Activated naive CD4-positive, alpha-beta T cell (primary cell): ENCODE measurements at places on chromosomes 13 and 19.
A peak's percentile ranks its signal among the peaks of the same experiment; 100 is the strongest.

GRCh38 chr19:35596366-35596999, 10.5 kb downstream of the PMIS2 start:
- DNase-seq: no peak

- DNase-seq: no peak
Measured at GRCh38 chr13:97459215-97459777, 25.3 kb downstream of the RAP2A start.

DNA sequence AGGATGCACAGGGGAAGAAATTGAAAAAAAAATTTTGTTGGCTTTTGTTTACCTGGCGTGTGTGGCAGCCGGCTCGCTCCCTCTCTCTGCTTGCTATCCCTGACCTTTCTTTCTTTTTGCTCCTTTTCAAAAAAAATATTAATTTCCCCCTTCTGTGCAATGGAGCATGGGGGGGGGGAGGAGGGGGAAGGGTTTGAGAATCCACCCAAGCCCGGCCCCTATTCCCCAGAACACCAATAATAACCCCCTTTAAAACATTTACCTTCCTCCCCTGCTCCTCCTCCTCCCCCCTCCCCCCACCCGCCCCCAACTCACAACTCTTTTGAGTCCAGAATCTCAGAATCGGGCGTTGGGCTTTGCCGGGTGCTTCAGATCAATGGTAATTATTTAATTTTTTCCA, 28.4 kb downstream of the NFIX start:
- DNase-seq: no peak

DNA sequence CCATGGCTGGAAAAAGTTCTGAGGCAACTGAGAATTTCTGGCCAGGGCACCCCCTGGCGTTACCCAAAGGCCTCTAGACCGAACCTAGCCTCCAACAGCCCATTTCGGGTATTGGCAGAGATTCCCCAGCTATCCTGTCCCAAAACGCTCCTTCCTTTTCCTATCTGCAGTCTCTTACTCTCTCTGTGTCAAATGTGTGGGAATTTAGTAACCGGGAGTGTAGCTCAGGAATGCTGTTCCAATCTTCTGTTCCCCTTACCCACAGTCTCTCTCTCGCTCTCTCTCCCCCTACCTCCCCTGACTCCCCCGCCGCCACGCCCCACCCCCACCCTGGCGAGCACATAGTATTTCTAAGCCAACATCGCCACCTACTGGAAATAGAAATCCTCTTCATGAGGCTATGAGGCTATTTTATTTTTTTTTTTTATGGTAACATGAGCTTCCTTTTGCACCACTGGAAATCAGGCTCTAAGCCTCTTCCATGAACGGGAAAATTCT, 27.0 kb downstream of the OXGR1 start:
- DNase-seq: no peak

- no peak for DNase-seq
Measured at GRCh38 chr13:38348861-38349389, 726 bp upstream of the UFM1 start.

DNA sequence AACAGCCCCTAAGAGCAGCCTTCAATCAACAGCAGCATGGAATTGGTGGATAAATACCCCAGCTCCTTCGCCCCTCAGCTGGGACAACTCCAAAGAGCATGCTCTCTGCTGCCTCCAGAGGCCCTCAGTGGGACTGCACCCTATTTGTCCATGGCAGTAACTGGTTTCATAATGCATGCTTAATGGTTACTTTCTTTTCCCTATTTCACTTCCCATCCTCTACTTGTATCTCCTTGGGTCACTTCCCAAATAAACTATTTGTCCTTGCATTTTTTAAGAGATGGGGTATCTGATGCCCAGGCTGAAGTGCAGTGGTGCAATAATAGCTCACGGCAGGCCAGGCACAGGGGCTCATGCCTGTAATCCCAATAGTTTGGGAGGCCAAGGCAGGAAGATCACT, 13.5 kb upstream of the TPM4 start:
- peak; percentile 24 for DNase-seq

DNA sequence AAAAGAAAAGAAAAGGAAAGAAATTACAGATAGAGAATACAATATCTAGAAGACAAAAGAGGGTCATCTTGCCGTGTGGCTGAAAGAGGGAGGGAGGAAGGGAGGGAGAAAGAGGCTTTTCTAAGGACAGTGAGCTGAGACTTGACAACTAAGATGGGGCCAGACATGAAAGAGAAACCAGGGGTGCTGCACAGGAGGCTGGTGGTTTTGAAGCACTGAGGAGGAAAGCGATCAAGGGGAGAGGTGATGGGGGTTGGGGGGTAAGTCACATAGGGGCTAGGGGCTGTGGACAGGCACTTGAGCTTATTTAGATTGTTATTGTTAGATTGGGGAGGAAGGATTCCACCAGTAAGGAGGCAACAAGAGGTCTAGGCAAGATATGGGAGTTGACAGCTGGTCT, 17.3 kb downstream of the PNPLA6 start:
- DNase-seq: no peak

DNA sequence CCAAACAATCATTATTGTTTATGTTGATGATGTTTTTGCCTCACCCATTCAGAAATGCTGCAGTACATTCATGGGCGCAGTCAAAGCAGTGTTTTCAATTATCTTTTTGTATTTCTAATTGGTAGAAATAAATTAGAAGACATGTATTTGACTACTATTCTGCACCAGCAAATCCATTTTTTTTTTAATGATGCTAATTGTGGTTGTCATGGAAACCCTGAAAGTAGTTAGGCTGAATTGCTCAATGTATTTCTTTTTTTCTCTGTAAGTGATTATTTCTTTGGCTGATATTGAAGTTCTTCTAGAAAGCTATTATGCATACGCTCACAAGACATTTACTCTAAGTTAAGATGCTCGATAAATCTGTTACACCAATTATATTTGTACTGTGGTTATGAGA, 101.2 kb downstream of the RFC3 start:
- DNase-seq: no peak

GRCh38 chr13:24875566-24875965, 111.6 kb downstream of the RNF17 start:
- no peak for DNase-seq

- no peak for DNase-seq
Measured at GRCh38 chr13:33284031-33284430, 1.5 kb downstream of the STARD13 start.

DNA sequence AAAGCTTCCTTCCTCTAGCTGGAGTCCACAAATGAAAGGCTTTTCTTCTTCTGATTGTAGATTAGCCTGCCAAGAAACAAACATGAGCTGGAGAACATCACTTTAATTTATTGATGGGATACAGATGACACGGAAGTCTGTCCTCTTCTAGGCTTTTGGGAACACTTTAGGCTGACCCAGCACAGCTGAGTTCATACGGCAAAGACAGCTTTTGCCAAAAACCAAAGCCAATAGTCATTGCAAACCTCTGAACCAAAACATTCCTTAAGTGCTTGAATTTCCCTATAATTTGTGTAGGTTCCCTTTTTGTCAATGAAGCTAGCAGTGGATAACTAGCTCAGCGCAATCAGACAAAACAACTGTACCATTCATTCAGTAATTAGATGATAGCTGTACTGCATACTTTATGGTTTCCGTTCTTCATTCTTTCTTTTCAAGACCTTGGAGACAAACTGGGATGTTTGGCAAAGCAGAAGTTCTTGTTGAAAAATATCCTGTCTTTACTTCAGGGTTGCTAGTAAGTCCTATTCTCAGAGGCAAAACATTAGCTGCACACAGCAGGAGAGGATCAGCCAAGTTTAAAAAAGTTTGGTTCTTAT, 95.7 kb upstream of the SPRY2 start:
- DNase-seq: no peak

DNA sequence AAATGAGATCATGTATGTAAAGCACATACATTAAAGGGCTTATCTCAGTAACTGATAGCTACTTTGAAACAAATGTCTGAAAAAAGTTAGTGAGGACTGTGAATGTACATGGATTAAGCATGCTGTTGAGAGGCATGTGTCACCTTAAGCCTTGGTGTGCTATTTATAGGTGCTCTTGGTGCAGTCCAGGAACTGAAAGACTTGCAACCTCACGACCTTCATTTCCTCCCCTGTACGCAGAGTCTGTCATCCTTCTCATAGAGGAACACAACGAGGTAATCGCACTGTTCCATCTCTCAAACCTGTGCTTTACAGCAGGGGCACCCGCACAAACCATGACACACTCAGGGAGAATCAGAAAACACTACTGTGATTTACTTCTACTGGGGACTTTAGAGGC, 65.6 kb downstream of the UFM1 start:
- no peak for DNase-seq

GRCh38 chr19:15828121-15828610, 12.7 kb upstream of the OR10H1 start:
- DNase-seq: no peak

DNA sequence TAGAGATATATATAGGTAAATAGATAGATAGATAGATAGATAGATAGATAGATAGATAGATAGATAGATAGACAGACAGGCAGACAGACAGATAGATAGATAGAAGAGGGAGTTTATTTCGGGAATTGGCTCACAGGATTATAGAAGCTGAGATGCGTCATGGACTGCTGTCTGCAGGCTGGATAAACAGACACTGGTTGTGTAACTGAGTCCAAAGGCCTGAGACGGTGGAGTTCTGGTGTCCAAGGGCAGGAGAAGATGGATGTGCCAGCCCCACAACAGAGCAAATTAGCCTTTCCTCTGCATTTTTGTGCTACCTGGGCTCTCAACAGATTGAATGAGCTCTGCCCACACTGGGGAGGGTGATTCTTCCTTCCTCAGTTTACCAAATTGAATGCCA, 2.7 kb downstream of the CYP4F3 start:
- no peak for DNase-seq

GRCh38 chr19:19121371-19121770, 16.9 kb downstream of the TMEM161A start:
- DNase-seq: no peak

GRCh38 chr19:10105509-10106099, 558 bp upstream of the PPAN start:
- DNase-seq: peak; percentile 81

- no peak for DNase-seq
Measured at GRCh38 chr13:67515895-67516294, 285.8 kb upstream of the PCDH9 start.

GRCh38 chr13:113410472-113411201, 42.7 kb downstream of the ADPRHL1 start:
- DNase-seq: no peak

DNA sequence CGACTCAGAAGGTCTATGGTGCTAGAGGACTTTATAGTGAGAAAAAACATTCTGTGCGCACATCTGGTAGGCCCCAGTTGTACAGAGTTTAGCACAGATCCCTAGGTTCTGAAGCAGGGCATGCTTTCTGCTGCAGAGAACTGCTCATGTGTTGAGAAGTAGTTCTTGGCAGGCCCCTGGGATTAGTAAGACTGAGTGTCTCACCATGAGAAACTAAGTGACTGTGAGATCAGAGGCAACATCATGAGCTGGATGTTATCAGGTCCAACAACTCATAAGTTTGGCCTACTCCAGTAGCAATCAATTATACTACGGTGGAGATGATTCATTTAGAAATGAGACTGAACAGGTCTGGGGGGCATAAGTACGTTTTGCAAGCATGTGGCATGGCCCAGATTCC, 507.4 kb upstream of the KLF12 start:
- DNase-seq: no peak

GRCh38 chr19:53847555-53847954, 20.1 kb upstream of the MYADM start:
- DNase-seq: no peak

DNA sequence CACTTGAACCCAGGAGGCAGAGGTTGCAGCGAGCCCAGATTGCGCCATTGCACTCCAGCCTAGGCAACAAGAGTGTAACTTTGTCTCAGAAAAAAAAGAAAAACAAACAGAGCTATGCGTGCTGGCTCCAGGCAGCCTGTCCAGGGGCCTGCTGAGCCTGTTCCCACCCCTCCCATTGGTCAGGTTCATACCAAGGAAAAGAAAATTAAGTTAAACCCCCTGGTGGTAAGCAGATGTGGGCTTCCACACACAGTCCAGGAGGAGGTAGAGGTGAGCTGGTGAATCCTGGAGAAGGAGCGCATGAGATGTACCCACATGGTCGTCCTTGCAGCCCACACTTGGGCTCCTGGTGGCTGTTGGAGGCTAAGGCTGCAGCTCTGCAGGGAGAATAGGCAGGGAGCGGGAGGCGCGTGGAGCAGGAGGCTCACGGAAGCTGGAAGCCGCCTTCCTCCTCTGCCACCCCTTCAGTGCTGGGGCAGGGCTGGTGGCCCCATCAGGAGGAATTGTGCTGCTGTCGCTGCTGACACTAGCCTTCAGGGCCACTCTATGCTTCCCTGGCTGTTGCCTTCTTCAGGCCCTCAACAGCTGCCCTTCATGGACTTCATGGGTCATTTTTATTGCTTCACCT, 10.5 kb upstream of the CHAMP1 start:
- no peak for DNase-seq

DNA sequence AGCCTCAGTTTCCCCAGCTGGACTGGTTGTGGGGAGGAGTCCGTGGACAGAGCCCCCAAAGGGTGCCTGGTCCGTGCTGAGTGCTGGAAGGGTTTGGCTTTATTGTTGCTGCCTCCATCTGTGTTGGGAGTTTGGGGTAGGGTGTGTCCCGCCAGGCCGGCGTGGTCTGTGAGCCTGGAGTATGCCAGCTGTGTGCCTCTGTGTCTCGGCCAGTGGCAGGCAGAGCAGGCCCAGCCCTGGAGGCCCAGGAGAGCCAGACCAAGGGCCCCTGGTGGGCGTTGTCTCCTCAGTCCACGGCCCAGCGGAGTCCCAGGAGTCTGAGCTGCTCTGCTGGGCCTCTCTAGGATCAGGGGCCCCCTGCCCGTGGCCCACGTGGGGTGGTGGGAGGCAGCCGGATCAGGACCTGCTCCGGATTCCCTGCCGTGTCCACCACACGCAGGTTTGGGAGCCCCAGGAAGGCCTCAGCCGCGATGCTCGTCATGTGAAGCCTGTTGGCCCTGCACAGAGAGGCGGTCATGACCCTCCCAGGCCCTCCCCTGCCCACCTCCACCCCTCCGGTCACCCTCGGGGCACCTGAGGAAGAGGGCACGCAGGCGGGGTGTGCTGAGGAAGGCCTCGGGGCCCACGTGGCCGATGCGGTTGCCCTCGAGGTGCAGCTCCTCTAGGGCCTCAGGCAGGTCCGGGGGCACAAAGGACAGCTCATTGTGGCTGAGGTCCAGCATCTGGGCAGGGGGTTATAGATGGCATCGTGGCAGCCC, 6.6 kb downstream of the PODNL1 start:
- no peak for DNase-seq

DNA sequence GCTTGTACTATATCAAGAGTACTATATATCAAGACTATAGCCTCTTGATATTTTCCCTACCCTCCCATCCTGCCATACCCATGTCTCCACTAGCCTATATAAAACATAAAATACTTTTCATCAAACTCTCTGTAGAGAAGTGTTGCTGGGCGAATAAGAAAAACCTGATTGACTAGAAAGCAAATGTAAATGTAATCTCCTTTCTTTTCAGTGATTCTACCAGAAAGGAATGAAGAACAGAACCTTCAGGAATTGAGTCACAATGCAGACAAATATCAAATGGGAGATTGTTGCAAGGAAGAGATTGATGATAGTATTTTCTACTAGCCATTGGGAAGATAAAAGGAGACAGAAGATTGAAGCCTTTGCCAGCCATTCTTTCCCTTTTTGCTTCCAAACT, 89.2 kb downstream of the KCNRG start:
- DNase-seq: no peak
